ENCODE measurements at places on chromosomes 6 and 20.

DNA sequence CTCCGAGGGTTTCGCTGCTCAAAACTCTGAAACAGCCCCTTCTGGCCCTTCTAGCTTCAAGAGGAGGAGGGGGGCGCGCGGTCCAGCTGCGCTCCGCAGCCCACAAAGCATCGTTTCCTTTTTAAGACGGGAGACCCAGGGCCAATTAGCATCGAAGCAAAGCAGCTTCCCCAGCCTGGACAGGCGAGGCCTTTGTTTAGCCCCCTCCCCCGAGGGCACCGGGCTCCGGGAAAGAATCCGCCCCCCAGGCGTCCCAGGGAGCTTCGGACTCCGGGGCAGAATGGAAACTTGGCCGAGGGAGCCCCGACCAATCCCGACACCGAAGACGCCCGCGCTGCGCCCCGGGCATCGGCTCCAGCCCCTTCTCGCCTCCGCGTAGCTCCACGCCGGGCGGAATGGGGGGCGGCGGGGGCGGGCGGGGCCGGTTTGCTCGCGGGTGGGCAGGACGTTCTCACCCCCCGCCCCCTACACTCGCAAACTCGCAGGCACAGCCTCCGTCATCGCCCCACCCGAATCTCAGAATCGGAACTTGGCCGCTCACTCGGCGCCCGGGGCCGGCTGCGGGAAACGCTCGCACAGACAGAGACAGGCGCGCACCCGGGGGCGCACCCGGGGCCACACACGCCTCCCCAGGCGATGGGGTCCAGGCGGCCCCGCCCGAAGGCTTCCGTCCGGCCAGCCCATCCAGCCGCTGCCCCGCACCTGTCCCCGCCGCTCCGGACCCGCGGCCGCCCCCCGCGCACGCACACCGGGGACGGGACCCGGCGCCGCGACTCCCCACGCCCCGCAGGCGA is 628 bp downstream of the NKAIN4 start:
- no peak for DNase-seq

DNA sequence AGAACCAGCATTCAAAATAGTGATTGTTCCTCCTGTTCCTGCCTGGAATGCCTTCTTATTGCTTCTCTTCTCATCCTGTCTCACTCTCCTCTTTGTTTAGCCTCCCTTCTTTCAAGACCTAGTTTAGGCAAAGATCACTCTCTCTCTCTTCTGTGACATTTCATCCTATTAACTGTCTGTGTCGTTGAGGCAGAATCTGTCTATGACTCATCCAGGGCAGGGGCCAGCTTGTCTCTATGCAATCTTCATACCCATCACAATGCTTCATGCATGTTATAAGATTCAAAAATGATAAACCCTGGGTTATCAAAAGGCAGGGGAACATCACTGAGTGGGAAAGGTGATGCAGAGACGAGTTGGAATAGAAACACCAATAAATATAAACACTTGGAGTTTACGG is 32.2 kb upstream of the FOXA2 start:
- no peak for DNase-seq

DNA sequence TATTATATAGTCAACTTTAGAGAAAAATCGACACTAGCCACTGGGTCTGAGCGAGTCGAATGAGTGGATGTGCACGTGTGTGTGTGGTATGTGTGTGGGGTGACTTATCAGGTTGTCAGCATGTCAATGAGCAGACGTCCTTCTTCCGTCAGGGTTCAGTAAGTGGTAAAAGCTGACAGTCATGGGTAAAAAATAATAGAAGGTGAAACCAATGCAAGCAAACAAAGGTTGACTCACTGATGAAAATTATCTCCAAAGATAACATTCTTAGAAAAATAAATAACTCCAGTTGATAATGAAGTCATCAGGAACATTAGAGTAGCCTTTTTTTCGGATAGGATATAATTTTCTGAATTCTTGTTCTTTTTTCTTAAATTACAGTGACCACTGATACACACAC is 243.8 kb upstream of the FOXQ1 start:
- no peak for DNase-seq

GRCh38 chr6:19204445-19204844 is 632.7 kb upstream of the ID4 start:
- no peak for DNase-seq

GRCh38 chr6:157376706-157377230 is 4.2 kb upstream of the ZDHHC14 start:
- no peak for DNase-seq

DNA sequence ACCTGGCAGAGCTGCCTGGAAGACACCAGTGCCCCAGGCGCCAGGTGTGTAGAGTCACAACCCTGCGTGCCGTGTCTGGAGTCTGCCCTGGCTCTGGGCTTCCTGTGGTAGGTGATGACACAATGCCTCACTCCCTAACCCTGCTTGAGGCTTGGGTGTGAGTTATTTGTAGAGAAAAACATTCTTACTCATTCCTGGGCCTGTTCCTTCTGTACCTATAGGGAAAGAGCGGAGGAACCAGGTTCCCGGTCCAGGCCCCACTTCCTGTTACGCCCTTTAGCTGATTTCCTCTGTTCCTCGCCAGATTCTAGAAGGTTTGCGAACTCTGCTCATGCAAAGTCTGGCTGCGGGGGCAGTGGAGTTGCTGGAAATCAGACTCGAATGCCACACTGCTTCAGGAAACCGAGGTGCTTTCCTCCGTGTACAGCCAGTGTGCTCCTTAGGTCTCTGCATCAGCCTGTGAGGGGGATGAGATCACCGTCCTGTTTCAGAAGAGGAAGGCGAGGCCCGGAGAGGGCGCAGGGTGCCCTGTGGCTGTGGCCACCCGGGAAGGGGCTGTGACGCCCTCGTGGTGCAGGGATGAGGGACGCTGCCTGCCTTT is 67.1 kb upstream of the DUSP22 start:
- peak; percentile 90 for DNase-seq

- no peak for DNase-seq
Observed at GRCh38 chr20:46979603-46980241, 85.1 kb downstream of the EYA2 start.

- no peak for DNase-seq
Observed at GRCh38 chr6:73803562-73804241, 107.7 kb downstream of the CD109 start.

GRCh38 chr20:59961423-59961822 is 3.2 kb downstream of the CDH26 start:
- DNase-seq: no peak

DNA sequence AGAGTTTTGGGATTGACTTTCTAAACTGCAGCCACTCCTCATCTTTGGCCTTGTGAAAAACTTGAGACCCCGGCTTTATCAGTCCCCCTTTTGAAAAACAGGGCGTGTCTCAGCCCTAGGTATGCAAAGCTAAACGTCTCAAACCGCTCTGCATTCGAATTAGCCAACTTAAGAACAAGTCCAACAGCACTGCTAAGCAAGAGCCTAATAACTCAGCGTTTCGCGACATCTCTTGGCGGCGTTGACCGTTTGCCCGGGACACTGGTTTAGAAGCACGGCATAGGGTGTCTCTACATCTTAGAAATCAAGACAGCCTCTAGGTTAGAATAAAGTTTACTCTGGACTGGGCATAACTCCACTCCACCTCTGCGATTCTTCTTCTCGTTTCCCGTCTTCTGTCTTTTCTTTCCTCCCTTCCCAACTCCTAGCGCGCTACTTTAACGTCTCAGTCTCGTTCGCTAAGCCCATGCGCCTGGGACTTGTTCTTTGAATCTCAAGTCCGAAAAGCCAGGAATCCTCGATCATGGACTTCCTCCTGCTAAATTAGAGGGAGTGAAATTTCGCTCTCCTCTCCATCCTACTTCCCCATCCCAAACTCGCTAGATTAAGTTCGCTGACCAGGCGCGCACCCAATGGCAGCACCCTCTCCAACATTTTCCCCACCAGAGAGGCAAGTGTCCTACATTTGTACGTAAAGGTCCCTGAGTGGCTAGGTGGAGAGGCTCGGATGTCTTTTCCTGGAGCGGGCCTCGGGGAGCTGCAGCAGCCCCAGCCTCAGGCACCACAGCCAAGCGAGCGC is 10.5 kb upstream of the TFAP2A start:
- DNase-seq: no peak

DNA sequence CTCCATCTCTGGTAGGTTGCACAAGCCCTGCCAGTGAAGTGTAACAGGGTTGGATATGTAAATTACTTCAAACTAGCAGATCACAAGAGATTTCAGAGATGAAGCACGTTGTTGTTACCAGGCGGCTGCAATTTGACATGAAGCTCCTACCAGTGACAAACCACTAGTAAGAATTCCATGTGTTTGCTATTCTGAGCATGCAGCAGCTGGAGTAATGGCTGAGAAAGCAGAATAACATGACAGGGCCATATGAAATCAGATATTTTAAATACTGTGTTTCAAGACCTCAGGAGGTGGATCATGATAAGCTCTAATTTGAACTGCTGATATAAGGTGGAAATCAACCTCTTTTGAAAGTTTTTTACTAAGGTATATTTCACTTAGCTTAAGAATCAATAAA is 11.4 kb downstream of the RIN2 start:
- no peak for DNase-seq

- DNase-seq: peak; percentile 23
Observed at GRCh38 chr20:34337982-34338726, 24.9 kb upstream of the ITCH start.

GRCh38 chr6:75250552-75250951 is 7.0 kb upstream of the COX7A2 start:
- no peak for DNase-seq

All from activated CD4-positive, alpha-beta memory T cell treated with anti-CD3 and anti-CD28 coated beads for 36 hours (primary cell).